ENCODE measurements at places on chromosomes 4 and X.

DNA sequence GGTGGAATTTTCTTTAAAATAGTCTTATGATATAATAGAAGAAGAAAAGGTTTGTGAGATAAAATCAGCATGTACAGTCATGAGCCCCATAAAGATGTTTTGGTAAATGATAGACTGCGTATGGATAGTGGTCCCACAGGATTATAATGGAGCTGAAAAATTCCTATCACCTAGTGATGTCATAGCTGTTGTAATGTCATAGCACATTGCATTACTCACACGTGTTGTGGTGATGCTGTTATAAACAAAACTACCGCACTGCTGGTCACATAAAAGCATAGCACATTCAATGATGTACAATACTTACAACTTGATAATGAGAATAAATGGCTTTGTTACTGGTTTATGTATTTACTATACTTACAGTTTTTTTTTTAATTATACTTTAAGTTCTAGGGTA is 715.2 kb upstream of the HTR2C start:
- DNase-seq: no peak

DNA sequence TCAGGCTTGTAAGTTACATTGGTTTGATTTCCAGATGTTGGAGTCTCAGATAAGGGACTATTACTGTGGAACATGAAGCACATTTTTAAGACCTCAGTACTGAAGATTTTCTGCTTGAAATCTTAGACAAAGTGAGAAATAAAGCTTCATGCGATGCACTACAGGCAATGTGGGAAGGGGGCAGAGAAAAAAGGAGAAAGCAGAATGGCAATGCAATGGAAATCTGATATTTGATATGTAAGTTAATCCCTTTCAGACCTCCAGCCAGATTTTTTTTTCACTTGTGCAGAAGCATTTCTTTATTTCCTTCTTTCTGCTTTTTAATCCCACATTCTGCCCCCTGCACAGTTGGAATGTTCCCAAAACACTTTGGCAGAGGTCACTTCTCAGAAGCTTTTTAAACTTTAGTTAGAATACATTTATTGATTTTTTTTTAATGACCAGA is 174.3 kb downstream of the ADGRL3 start:
- no peak for DNase-seq

DNA sequence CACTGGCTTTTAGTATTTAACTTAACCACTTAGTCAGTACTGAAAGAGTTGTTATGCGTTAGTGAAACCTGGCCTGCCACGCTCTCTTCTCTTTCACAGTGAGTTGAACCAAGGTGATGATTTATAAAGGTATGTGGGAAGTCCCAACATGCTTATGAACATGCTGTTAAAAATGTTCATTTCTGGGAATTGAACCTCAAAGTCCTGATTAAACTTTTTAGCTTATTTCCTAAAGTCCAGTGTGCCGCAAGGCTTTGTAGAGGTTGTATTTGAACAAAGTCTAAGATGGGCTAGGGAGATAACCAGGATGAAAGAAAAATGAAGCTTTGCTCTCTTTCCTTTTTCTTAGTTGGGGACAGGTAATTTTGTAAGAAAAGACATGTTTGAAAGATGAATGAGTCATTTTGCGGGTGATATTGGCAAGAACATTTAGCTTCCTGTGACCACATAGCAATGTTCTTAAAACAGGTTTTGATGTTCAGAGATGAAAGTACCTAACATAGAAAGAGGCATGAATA is 270.3 kb downstream of the DTHD1 start:
- no peak for DNase-seq

GRCh38 chr4:102598086-102598761 is 97.1 kb downstream of the NFKB1 start:
- no peak for DNase-seq

DNA sequence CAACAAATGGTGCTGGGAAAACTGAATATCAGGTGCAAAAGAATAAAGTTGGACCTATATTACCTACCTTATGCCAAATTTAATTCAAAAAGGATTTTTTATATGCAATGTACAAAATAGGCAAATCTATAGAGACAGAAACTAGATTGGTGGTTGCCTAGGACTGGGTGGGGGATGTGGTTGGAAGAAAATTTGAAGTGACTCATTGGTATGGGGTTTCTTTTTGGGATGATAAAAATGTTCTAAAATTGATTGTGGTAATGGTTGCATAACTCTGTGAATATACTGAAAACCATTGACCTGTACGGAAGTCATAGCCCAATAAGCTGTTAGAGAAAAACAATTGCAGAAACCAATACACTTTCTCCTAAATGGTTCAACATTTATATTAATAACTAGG is 72.1 kb downstream of the COL4A5 start:
- DNase-seq: no peak

GRCh38 chrX:24498975-24499374 is 33.9 kb downstream of the PDK3 start:
- no peak for DNase-seq

DNA sequence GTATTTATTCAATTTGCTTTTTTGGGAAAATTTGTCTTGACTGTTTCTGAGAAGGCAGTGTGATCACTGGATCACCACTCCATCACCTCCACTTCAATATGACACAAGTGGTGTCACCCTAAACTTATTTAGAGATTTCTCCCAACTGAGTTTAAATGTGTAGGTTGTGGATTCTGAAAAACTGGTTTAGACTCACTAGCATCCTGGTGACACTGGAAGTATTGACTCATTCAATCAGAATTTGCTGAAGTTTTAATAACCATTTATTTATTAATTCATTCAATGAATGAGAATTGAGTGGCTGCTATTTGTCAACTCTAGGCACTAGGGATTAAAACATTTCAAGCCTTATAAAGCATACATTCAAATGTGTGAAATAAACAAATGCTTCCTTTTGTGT is 819.1 kb upstream of the EPHA5 start:
- DNase-seq: no peak

GRCh38 chr4:75040703-75041102 is 107.8 kb downstream of the PARM1 start:
- no peak for DNase-seq

All from dorsolateral prefrontal cortex (tissue), 122 donors.